ENCODE measurements at places on chromosomes 12 and 14. TPM values are rescaled to one million over a fixed set of nuclear protein-coding genes. Genes with fewer than 3 reads are reported as not detected.

GRCh38 chr12:21613931-21614330, 9.3 kb upstream of the GYS2 start:
- no peaks in the 10 kb centered on the region for H3K27me3 ChIP-seq
- no peak overlapping the region for H3K27ac ChIP-seq
- H3K36me3 ChIP-seq: no peaks in the 10 kb centered on the region
- H3K4me1 ChIP-seq: peaks cover 27% of the 10 kb centered on the region
- DNase-seq: no peak
- H3K4me3 ChIP-seq: no peak overlapping the region

- H3K36me3 ChIP-seq: no peaks in the 10 kb centered on the region
- H3K4me1 ChIP-seq: peaks cover 11% of the 10 kb centered on the region
- H3K27ac ChIP-seq: no peak overlapping the region
- DNase-seq: no peak
- H3K4me3 ChIP-seq: no peak overlapping the region
Measured at GRCh38 chr12:54024127-54024526, 4.1 kb upstream of the HOXC6 start.

DNA sequence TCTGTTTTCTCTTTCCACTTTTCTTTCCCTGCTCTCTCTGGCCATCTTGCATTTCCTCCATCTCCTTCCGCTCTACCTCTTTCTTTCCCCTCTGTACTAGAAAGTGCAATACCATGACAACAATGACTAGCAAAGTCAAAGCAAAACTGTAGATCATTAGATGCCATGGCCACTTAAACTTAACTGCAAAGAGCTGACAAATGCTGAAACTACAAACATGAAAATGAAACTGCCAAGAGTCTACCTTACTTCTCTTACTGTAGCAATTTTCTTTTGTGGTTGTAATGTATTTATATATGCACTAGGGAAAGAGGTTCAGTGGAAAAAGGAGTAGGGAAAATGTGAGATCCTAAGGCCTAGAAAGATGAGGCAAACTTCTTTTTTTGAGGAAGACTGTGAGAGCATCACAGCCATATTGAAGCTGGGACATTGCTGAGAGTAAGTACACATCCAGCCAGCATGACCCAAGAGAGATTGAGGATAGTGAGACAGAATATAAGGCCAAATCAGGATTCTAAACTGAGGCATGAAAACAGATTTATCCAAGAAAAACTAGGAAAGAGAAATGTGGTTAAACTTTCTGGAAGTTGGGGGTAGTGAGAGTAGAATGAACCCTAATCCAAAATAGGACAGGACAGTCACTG, 276.6 kb upstream of the NAV3 start:
- H3K4me1 ChIP-seq: no peaks in the 10 kb centered on the region
- no peaks in the 10 kb centered on the region for H3K27me3 ChIP-seq
- H3K36me3 ChIP-seq: no peaks in the 10 kb centered on the region
- no peak for DNase-seq

- H3K27me3 ChIP-seq: no peaks in the 10 kb centered on the region
- no peaks in the 10 kb centered on the region for H3K4me1 ChIP-seq
- H3K36me3 ChIP-seq: no peaks in the 10 kb centered on the region
- H3K27ac ChIP-seq: no peak overlapping the region
- no peak for DNase-seq
Measured at GRCh38 chr12:27762757-27763156, 17.3 kb upstream of the KLHL42 start.

The KDM5A gene
- 46.0 TPM for total RNA-seq

- H3K27me3 ChIP-seq: no peaks in the 10 kb centered on the region
- no peaks in the 10 kb centered on the region for H3K36me3 ChIP-seq
- no peak for DNase-seq
- H3K4me3 ChIP-seq: no peak overlapping the region
- no peaks in the 10 kb centered on the region for H3K4me1 ChIP-seq
Measured at GRCh38 chr12:82931349-82932116, 244.8 kb downstream of the TMTC2 start.

- H3K4me1 ChIP-seq: no peaks in the 10 kb centered on the region
- no peaks in the 10 kb centered on the region for H3K36me3 ChIP-seq
- no peak for DNase-seq
- H3K27ac ChIP-seq: no peak overlapping the region
- no peaks in the 10 kb centered on the region for H3K27me3 ChIP-seq
- H3K4me3 ChIP-seq: no peak overlapping the region
Measured at GRCh38 chr14:69014829-69015259, 35.7 kb upstream of the ACTN1 start.

DNA sequence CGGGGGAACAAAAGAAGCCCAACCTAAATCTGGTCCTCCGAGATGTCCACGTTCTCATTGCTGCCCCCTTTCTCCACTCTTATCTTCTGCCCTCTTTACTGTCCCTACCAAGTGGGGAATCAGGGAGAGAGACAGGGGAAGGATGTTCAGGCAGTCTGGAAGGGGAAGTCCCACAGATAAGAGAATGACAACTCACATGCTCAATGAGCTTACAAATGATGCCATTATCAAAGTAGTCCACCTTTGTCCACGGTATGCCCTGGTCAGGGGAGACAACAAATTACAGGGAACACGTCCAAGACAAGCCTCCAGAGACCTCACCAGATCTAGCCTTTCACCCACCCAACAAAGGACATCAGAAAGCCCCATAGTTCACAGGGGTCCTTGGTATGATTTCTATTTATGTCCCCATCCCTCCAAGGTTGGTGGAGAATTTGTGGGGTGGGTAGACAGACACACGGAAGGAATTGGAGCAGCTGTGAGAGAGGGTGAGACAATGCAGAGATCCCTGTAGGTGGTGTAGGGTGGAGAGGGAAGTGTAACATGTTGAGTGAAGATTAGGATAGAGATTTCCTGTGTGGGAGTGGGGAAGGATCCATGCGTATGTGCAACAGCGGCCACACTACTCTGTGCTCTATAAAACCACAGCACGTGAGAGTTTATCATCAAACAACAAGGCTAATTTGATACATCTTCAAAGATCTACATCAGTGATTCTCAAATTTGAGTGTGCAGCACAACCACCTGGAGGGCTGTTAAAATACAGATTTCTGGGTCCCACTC, 10.7 kb downstream of the MYO1A start:
- H3K27ac ChIP-seq: no peak overlapping the region
- no peaks in the 10 kb centered on the region for H3K4me1 ChIP-seq
- H3K36me3 ChIP-seq: no peaks in the 10 kb centered on the region
- H3K27me3 ChIP-seq: peaks cover 5% of the 10 kb centered on the region
- no peak overlapping the region for H3K4me3 ChIP-seq

The PAH gene
- not detected for total RNA-seq

The CPNE6 gene
- total RNA-seq: not detected

GRCh38 chr12:2346416-2346815, 293.6 kb downstream of the CACNA1C start:
- peaks cover 9% of the 10 kb centered on the region for H3K4me1 ChIP-seq
- H3K27ac ChIP-seq: peak overlapping the region; percentile 41
- DNase-seq: no peak
- no peaks in the 10 kb centered on the region for H3K27me3 ChIP-seq

- DNase-seq: no peak
- no peak overlapping the region for H3K27ac ChIP-seq
- no peaks in the 10 kb centered on the region for H3K27me3 ChIP-seq
- no peak overlapping the region for H3K4me3 ChIP-seq
- no peaks in the 10 kb centered on the region for H3K36me3 ChIP-seq
- no peaks in the 10 kb centered on the region for H3K4me1 ChIP-seq
Measured at GRCh38 chr12:61011767-61012423, 1248.3 kb upstream of the USP15 start.

DNA sequence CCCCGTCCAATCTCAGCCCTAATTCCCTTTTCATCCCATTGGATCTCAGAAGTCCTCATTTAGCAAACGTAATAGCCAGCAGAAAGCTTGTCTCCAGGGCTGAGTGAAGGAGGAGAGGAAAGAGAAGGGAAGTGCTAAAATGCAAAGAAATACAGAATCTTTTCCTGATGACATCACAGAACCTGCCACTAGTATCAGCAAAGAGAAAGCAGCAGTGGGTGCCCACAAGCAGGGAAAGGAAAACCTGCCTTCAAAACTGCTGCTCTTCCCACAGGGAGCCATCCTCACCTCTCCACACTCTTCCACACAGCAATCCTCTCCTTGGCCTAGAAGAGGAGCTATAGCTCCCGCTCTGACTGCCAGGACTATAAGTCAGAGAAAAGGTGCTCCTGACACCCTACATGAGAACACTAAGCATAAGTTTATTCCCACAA, 11.3 kb downstream of the MED13L start:
- peaks cover 65% of the 10 kb centered on the region for H3K4me1 ChIP-seq
- no peak for DNase-seq
- no peak overlapping the region for H3K27ac ChIP-seq
- H3K27me3 ChIP-seq: no peaks in the 10 kb centered on the region

The C12orf54 gene
- not detected for total RNA-seq

GRCh38 chr12:26092346-26093105, 32.3 kb downstream of the BHLHE41 start:
- no peaks in the 10 kb centered on the region for H3K36me3 ChIP-seq
- H3K27ac ChIP-seq: no peak overlapping the region
- H3K4me3 ChIP-seq: no peak overlapping the region
- no peak for DNase-seq
